ENCODE measurements at places on chromosomes 11 and 22. TPM values are rescaled to one million over a fixed set of nuclear protein-coding genes. Genes with fewer than 3 reads are reported as not detected.

The MYO18B gene
- total RNA-seq, result not detected

The CDHR5 gene
- not detected for total RNA-seq

The UCP3 gene
- total RNA-seq, result not detected

The TREH gene
- total RNA-seq, result not detected

The OR5B3 gene
- total RNA-seq, result not detected

The GP1BB gene
- total RNA-seq, result under 0.01 TPM

The MMP12 gene
- not detected for total RNA-seq

The OR51B5 gene
- not detected for total RNA-seq

The MS4A1 gene
- total RNA-seq, result not detected

The OR8A1 gene
- not detected for total RNA-seq

The DEUP1 gene
- not detected for total RNA-seq

The MRGPRG gene
- total RNA-seq, result not detected

The SYT13 gene
- total RNA-seq, result 7.2 TPM

The MEI1 gene
- not detected for total RNA-seq

The PELI3 gene
- total RNA-seq, result 17.7 TPM

The PRSS23 gene
- 104 TPM for total RNA-seq

The H19 gene
- total RNA-seq, result 14.2 TPM
